ENCODE measurements at places on chromosomes 1 and 21.

- DNase-seq = no peak
Measured at GRCh38 chr1:150076066-150076465, 8.5 kb downstream of the VPS45 start.

GRCh38 chr1:190679983-190680382 is 202.3 kb upstream of the BRINP3 start:
- DNase-seq = no peak

DNA sequence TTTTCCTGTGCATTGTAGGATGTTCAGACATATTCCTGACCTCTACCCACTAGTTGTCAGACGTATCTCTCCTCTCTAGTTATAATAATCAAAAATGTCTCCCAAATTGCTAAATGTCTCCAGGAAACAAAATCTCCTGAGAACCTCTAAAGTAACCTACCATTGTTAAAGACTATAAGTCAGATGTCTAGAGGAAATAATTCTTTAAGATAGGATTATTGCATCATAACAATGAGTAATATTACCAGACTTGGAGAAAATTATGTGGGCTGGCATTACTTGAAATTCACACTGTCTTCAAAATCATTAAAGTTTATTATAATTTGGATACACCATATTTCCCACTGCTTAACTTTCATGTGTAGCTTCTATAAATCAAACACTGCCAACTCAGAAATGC is 643.0 kb upstream of the ADGRL2 start:
- no peak for DNase-seq

GRCh38 chr1:167293057-167293456 is 72.4 kb downstream of the POU2F1 start:
- no peak for DNase-seq

GRCh38 chr1:8217011-8217711 is 100.8 kb upstream of the SLC45A1 start:
- DNase-seq = peak; percentile 66

DNA sequence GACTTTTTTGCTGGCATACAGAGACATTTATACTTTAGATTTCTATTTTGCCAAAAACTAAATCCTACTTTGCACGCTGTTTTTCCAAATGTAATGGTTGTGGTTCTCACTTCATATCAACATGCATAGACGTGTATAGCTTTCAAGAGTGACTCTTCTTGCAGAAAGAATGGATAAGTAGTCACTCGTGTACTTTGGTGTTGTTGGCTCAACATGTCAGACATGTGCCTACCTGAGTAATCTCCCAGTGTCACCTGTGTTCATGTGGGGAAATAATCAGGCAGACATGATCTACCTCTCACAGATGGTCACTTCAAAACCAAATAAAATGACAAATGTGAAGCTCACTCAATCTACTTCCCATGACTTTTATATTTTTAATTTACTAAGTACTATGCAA is 73.1 kb downstream of the GPR88 start:
- no peak for DNase-seq

DNA sequence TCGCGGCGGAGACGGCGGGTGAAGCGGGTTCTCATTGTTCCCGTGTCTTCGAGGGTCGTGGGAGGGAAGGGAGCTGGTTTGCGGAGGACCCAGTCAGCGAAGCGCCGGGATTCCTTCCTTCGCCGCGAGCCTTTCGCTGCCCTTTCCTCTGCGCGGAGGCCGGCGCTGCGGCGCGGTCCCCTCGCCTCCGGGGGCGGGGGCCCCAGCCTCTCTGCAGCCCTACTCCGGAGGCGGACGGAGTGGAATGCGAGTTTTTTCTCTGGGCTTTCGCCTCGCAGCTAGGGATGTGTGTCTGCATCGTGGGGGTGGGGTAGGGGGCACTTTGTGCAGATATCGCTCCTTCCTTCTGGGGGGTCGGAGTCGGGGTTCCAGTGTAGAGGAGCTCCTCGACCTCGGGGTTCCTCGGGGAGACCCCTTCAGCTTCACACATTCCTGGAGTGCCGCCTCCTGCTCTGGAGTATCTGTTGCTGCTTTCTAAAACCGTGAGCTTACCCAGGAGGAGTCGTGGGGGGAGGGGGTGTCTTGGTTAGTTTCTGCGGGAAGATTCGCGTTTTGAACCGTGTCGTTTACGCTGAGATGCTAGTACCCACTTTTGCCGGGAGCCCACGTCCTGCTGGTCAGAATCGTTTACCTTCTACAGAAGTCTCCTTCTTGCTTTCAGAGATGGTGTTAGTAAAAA is 595 bp downstream of the RNF2 start:
- no peak for DNase-seq

GRCh38 chr1:228334954-228335353 is 71.7 kb downstream of the TRIM11 start:
- no peak for DNase-seq

All from activated effector memory CD4-positive, alpha-beta T cell treated with anti-CD3 and anti-CD28 coated beads, Interleukin-2, amount 50 U/mL, for 16 hours (primary cell).